ENCODE measurements at places on chromosomes 4 and X.

- no peak overlapping the region for H3K27ac ChIP-seq
- H3K4me3 ChIP-seq, result no peak overlapping the region
- H3K36me3 ChIP-seq, result peaks cover 6% of the 10 kb centered on the region
- no peaks in the 10 kb centered on the region for H3K27me3 ChIP-seq
- H3K4me1 ChIP-seq, result no peaks in the 10 kb centered on the region
Measured at GRCh38 chrX:16678689-16679088, 28.7 kb downstream of the S100G start.

- DNase-seq, result no peak
- H3K27ac ChIP-seq, result no peak overlapping the region
- no peaks in the 10 kb centered on the region for H3K4me1 ChIP-seq
- no peaks in the 10 kb centered on the region for H3K36me3 ChIP-seq
- H3K4me3 ChIP-seq, result no peak overlapping the region
- H3K27me3 ChIP-seq, result no peaks in the 10 kb centered on the region
Measured at GRCh38 chr4:35228313-35228712, 1016.0 kb downstream of the ARAP2 start.

GRCh38 chr4:70838204-70838603, 1.5 kb downstream of the GRSF1 start:
- no peaks in the 10 kb centered on the region for H3K27me3 ChIP-seq
- H3K4me3 ChIP-seq, result peak overlapping the region; percentile 92
- peaks cover 41% of the 10 kb centered on the region for H3K4me1 ChIP-seq
- peaks cover 40% of the 10 kb centered on the region for H3K36me3 ChIP-seq
- DNase-seq, result no peak

DNA sequence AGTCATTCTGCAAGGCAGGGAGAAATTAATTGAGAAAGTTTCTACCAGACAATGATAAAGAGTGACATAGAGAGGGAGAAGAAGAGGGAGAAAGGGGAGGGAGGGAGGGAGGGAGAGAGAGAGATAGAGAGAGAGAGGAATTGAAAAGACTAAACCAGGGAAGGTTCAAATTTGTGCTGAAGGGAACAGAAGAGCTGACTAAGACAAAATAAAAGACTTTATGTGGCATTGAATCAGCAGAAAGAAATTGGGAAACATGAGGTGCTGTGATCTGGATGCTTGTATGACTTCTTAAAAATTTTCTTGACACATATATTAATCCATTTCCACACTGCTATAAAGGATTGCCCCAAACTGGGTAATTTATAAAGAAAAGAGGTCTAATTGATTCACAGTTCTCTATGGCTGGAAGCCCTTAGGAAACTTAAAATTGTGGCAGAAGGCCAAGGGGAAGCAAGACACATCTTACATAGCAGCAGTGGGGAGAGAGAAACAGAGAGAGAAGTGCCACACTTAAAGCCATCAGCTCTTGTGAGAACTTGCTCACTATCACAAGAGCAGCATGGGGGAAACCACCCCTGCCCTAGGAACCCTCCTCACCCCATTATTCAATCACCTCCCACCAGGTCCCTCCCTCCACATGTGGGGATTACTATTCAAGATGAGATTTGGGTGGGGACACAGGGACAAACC, 13.5 kb upstream of the CXCL6 start:
- no peak overlapping the region for H3K4me3 ChIP-seq
- H3K27me3 ChIP-seq, result peaks cover 2% of the 10 kb centered on the region
- H3K4me1 ChIP-seq, result no peaks in the 10 kb centered on the region
- no peaks in the 10 kb centered on the region for H3K36me3 ChIP-seq

All from activated T-helper 2 cell treated with anti-CD3 and anti-CD28 coated beads, Interferon-gamma antibody, Interleukin-2, Interleukin-4, amounts not matched to agents 10 μg/mL and 5 μg/mL and 100 μg/mL, durations not matched to agents 14 hours and 24 hours and 36 hours (primary cell).